ENCODE measurements at places on chromosomes 7 and 10. TPM values are rescaled to one million over a fixed set of nuclear protein-coding genes. Genes with fewer than 3 reads are reported as not detected.

The MYO3A gene
- total RNA-seq, result not detected

DNA sequence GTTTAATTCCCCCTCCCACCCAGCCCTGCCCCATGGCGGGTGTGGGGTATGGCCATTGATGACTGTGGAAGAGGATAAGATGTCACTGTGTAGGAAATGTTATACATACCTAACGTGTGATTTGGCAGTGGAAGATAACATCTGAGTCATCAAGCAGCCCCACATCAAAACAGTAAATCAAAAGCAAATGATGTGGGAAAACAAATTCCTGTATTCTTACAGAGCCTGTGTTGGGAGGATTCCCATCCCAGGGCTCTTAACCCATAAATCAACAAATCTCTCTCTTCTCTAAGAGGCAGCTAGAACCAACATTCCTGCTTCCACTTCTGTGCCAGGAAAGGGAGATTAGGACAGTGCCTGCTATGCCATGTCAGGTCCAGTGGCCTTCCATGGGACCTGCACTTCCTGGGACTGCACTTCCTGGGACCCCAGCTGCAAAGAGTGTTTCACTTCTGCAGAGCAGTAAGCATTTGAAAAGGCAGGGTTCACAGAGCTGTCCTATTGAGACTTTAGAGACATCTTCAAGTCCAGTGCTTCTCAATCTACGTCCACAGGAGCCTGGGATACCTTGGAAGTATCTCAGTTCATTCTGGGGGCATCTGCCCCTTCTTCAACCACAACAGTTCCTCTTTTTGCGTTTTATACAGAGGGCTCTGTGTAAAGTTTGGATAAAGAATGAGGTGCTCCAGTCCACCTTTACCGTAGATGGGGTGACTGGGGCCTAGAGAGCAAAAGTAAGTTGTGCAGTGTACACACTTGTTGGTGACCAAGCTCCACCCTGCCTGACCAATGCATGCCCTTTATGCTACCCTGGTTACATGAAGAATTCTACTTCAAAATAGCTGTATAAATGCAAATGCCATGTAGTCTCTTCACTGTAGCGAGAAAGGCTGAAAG lies 45.7 kb downstream of the ATXN7L1 start:
- peak; percentile 99 for DNase-seq

DNA sequence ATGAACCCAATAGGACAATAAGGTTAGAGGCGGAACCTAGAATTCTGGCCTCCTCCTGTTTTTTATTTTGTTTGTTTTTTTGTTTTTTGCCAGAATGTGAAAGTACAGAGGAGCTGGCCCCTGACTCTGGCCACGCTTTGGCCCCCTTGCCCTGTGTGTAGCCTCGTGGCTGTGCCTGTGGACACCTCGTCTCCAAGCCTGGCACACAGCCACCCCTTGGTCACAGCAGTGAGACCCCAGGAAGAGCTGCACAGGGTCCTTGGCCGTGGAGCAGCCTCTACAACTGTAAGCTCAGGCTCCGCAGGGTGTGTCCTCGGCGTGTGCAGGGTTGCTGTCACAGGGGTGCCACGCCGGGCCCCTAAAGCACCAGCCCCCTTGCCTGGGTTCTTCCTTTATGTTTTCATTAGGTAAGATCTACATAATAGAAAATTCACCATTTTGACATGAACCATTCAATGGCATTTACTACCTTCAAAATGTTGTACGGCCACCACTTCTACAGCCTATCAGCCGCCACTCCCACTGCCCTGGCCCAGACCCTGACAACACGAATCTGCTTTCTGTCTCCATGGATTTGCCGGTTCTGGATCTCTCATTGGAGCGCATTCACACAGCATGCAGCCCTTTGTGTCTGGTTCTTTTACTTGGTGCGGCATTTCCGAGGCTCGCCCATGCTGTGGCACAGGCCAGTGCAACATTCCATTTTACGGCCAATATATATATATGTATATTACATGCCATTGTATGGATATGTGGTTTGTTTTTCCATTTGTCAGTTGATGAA lies 51.0 kb downstream of the AMZ1 start:
- DNase-seq, result no peak

GRCh38 chr10:15320522-15321203 lies 50.4 kb downstream of the FAM171A1 start:
- peak; percentile 26 for DNase-seq

GRCh38 chr7:134710854-134711624 lies 64.4 kb downstream of the BPGM start:
- peak; percentile 95 for DNase-seq

DNA sequence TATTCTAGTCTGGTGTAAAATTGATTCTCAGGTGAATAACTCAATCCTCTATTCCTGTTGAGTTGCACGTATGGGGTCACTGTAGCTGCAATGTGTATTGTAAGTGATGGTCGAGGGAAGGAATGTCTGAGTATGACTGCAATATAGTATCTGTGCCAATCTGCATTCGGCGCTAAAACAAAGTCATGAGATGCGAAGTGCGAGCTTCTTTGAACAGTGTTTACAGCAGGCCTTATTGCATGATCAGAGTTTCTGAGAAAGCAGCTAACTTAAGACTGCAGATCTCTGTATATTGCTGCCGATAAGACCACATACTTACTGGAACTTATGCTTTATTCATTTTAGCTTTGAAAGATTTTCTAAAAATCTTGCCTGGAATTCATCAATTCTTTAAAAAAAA lies 341.7 kb upstream of the BMPER start:
- no peak for DNase-seq

DNA sequence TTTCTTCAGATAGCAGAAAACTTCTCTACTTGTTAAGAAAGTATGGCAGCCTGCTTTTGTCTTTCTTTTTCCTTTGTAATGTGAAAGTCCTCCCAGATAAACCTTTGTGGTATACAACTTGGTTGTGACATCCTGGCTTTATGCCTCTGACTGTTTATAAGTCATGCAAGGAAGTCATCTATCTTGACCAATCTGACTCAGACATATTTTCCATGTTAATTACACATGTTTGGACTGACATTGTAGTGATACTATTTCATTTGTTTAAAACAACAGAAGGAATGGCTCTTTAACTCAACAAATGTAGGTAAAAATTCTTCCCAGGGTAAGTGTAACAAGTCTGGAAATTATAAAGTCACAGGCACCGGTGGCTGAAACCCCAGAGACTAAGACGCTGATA lies 341.6 kb upstream of the MEOX2 start:
- DNase-seq, result peak; percentile 94

The CC2D2B gene
- total RNA-seq, result not detected

GRCh38 chr10:63496561-63496960 lies 24.6 kb upstream of the REEP3 start:
- DNase-seq, result no peak

GRCh38 chr10:20004087-20004523 lies 187.9 kb downstream of the PLXDC2 start:
- peak; percentile 21 for DNase-seq

The EN2 gene
- not detected for total RNA-seq

- no peak for DNase-seq
These were observed 531 bp downstream of the IKZF1 start for GRCh38 chr7:50304911-50305582.

- DNase-seq, result peak; percentile 49
These were observed 87.3 kb upstream of the TES start for GRCh38 chr7:116122972-116123595.

The TAS2R3 gene
- not detected for total RNA-seq

DNA sequence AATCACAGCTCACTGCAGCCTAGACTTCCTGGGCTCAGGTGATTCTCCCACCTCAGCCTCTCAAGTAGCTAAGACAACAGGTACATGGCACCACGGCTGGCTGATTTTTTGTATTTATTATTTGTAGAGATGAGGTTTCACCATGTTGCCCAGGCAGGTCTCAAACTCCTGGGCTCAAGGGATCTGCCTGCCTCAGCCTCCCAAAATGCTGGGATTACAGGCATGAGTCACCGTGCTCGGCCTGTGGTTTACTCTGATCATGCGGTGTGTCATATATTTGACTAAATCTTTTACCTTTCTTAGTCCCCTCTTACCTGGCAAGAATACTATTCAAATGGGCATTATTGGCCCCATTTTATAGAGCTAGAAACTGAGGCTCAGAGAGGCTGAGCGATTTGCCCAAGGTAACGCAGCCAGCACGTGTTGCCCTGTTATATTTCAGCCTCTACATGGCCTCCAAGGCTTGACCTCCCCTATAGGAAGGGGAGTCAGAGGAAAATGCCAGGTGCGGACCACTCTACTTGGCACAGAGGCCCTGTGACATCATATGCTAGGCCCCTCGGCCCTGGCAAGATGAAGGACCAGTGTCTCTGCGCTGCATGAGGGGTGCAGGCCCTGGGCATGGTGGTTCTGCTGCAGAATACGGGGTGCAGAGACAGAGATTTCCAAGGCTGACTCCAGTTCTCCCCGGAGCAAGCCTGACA lies 8.2 kb downstream of the ZCCHC24 start:
- peak; percentile 71 for DNase-seq

- peak; percentile 82 for DNase-seq
These were observed 154.1 kb downstream of the DGKB start for GRCh38 chr7:14748461-14748860.

DNA sequence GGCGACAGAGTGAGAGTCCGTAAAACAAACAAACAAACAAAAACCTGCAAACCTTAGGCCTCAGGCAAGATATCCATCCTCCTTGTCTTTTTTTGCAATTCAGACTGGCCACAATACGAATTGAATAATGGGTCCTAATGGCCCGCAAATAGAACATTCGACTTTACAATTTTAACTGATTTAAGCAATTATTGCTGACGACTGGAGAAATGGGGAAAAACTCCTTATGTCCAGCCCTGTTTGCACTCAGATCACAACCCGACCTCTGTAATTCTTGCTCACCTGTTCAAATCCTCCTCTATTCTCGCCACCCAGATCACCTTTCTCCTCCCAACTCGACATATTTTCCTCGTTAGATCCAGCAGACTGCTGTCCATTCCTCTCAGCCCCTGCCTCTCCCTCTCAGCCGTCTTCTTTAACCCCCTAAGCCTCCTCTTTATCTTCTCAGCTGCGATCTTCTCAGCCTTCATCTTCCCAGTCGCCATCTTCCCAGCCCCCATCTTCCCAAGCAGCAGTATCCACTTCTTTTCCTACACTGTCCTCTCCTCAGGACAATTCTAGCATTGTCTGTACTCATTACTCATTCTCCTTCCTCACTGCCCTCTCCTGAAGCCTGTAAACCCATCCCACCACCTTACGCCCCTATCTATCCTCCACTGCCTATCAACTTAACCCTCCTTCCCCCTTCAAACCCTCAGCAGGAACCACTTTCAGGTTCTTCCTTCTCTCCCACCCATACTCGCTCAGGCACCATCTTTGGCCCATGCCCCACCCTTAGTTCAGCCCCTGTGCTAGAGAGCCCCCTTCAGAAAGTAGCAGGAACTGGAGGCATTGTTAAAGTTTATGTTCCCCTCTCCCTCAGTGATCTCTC lies 61.8 kb downstream of the LRRC17 start:
- DNase-seq, result no peak

- DNase-seq, result no peak
These were observed 138.8 kb downstream of the DNAJB6 start for GRCh38 chr7:157475601-157476000.

The ADO gene
- 29.8 TPM for total RNA-seq

DNA sequence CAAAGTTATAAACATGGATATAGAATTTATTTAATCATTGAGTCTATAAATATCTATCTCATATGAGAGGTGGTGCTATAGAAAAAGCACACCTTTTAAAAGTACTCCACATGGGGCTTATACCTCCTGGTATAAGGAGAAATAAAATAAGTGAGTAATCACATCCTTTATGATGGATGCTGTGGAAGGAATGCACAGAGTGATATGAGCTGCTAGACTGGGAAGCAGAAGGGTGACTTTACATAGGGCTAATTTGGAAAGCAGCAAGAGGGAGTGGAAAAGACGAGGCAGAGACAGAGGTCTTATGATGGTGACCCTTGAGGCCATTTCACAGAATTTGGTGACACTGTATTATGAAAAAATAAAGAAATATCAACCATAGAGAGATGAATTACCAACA lies 59.4 kb upstream of the AHR start:
- DNase-seq, result no peak

- peak; percentile 76 for DNase-seq
These were observed 25.1 kb downstream of the MINDY4 start for GRCh38 chr7:30796105-30796869.

The MYOZ1 gene
- total RNA-seq, result 1.0 TPM

The PLEKHA1 gene
- 13.5 TPM for total RNA-seq

GRCh38 chr10:132420981-132421846 lies 24.2 kb downstream of the PWWP2B start:
- DNase-seq, result peak; percentile 48

DNA sequence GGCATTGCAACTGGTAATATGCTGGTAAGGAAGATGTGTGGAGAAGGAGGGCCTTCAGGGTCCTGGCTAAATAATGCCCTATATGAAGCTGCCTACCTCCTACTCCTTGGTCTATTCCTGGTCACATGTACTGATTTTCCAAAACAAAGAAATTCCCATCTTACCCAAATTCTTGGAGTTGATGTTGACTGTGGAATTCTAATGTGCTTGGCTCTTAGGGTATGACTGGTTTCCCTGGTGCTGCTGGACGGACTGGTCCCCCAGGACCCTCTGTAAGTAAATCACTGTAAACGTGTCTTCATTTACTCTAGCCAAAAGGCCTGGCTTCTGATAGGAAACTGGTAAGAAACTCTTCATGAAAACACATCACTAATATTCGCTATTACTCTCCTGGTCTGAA lies 27.0 kb downstream of the COL1A2 start:
- no peak for DNase-seq

The CARD11 gene
- total RNA-seq, result 2.2 TPM

The FAM25A gene
- total RNA-seq, result not detected

- no peak for DNase-seq
These were observed 30.1 kb upstream of the ZEB1 start for GRCh38 chr10:31288962-31289361.

The NODAL gene
- total RNA-seq, result not detected

GRCh38 chr10:59631882-59632807 lies 77.5 kb downstream of the SLC16A9 start:
- no peak for DNase-seq
